Kasumi-1 (cell line): ENCODE measurements at places on chromosomes 2 and 18.

GRCh38 chr2:227616631-227617030, 667 bp upstream of the SCYGR4 start:
- DNase-seq = no peak

GRCh38 chr2:164816046-164816445, 25.6 kb downstream of the COBLL1 start:
- DNase-seq = no peak

DNA sequence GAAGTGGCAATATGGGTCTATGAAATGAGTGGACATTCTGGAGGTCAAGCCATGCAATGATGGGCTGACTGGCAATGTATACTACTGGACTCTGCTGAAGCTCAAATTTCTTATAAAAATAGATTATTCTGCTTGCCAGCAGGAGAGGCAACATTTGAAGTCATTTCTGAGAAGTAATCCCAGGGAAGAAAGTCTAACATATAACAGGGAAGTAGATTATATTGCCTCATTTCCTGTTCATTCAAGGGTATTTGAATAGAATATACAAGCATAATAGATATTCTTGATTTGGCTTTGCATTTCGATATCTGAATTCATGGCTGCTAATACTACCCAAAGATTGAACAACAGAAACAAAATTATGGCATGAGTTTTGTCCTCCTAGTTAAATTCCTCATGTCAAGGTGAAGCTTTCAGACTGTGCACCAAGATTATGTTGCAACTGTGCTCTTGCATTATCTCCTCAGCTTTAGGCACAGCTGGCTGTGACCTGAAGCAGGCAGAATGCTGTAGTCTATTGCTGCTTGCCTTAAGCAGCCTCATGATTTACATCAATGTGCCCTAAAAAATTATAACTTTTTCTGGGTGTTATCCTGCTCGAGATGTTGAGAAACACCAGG, 13.3 kb upstream of the TMX3 start:
- no peak for DNase-seq

DNA sequence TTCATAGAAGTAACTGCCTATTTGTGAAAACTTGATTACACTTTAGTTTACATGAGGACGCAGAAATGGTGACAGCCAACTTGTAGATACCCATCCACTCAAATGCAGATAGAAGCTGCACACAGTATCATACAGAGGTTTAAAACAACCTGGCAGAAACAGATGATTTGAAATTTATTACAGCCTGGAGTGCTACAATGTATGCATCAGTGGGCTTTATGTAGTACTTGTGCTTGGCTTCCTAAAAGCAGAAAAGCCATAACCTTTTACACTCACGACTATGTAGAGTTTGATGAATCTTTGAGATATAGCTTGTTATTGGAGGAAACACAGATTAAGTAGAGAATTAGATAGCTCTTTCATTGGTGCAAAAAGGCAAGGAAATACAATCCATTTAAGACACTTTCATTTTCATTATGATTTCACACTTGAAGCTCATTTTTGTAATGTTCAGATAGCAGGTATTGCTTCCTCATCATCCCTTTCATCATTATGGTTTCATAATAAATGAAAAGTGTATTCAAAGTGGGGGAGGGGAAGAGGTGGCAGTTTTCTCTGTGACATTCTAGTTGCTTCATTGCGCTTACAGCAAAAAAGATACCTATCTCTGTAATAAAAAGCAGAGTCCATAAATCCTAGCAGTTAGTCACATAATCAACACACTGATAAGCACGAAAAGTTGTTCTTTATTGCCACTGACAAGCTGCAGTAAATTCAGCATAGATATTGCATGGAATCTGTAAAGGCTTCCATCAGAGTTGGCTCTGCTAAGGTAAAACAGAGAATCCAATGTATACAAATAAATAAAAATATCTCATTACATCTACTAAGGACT, 789.8 kb upstream of the FSHR start:
- no peak for DNase-seq
